ENCODE measurements at places on chromosomes 7 and 10.

DNA sequence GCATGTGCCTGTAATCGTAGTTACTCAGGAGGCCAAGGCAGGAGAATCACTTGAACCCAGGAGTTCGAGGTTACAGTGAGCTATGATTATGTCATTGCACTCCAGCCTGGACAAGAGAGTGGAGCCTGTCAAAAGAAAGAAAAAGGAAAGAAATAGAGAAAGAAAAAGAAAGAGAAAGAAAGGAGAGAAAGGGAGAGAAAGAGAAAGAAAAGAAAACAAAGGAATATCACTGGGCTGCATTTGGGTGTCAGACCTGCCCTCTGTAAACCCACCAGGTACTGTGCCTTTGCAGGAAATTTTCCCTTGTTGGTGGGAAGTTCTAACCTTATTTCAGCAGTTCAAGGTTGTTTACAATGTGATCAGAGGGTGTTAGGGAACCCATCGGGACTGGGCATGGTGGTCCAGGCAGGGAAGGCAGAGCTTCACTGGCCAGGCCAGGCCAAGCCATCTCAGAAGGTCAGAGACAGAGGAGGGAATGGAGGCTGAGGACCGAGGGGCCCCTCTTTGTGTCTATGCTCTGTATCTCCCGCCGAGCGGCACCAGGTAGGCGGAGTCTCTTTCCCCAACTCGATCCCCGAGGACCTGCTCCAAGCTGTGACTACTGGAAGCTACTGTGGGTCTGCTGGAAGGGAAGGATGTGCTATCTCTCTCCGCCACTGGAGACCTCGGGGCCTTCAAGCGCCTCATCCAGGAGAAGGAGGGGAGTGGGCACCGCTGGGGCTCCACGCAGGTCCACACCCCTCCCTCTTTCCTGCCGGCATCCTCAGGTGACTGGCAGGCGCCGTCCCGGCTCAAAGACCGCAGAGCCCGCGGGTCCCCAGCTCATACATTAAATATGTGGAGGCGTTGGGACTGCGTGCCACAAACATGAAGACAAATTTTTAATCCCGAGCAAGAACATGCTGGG, 15.2 kb upstream of the KAZALD1 start:
- DNase-seq: no peak

DNA sequence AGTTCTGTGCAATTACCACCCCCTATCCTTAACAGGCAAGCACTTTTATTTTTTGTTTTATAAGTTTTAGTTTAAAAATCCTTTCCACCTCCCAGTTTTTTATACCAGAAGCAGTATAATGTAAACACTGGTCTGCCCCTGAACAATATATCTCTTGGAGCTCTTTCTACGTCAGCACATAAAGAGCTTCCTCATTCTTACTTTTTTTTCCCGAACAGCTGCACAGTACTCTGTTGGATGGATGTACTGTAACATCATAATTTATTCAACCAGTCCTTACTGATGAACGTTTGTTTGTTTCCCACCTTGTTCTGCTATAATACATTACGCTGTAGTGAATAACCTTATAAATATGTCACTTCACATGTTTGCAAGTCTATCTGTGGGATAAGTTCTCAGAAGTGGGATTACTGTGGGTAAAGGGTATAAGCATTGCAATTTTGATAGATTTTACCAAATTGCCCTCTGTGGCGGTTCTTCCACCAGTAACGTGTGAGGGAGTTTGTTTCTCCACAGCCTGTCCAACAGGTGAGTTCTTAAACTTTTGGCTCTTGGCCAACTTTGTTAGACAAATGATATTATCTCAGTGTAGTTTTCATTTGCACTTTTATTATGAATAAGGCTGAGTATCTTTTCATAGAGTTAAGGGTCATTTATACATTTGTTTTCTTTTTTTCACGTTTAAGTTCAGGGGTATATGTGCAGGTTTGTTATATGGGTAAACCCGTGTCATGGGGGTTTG, 32.8 kb downstream of the ADRA2A start:
- no peak for DNase-seq

- no peak for DNase-seq
Observed at GRCh38 chr7:11843113-11843765, 11.2 kb upstream of the THSD7A start.

- no peak for DNase-seq
Observed at GRCh38 chr10:121942749-121943416, 15.1 kb upstream of the ATE1 start.

- DNase-seq: no peak
Observed at GRCh38 chr7:157388301-157388700, 51.5 kb downstream of the DNAJB6 start.

- DNase-seq: no peak
Observed at GRCh38 chr7:153027210-153027609, 267.7 kb downstream of the ACTR3B start.

GRCh38 chr10:99788598-99789256, 6.3 kb downstream of the ABCC2 start:
- no peak for DNase-seq

- DNase-seq: no peak
Observed at GRCh38 chr7:37081436-37081835, 357.1 kb upstream of the AOAH start.
